ENCODE measurements at places on chromosomes 4 and X.

DNA sequence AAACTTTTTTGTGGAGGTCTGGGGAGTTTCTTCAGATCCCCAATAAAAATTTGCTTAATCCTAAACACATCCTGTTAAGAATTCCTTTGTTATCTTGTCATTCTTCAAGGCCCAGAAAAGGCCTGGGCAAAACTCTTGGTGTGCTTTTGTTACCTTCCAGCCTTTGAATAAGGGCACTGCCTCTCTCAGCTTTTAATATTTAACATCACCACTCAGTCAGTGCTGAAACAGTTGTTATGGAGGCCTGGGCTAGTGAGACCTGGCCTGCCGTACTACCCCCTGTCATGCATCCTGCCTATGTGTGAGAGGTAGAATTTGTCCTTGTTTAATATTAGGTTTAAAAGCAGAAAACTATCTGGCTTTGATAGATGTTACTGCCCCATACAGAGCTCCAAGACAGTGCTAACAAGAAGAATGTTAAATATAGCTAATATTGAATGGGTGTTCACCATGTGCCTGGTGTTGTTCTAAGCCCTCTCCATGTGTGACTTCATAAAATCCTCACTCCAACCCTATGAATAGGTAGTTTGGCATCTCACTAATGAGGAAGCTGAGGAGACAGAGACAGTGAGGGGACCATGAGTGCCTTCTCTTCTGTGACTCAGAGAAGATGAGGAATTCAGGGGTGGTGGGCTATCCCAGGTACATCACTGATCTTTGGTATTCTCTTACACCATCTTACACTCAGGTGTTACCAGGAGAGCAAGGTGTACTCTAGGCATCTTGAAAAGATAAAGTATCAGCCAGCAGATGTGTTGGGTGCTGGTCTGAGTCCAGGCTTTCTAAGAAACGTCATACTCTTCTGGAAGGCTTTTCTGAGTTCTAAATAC is 6.2 kb downstream of the PPP1R2C start:
- no peak for DNase-seq

DNA sequence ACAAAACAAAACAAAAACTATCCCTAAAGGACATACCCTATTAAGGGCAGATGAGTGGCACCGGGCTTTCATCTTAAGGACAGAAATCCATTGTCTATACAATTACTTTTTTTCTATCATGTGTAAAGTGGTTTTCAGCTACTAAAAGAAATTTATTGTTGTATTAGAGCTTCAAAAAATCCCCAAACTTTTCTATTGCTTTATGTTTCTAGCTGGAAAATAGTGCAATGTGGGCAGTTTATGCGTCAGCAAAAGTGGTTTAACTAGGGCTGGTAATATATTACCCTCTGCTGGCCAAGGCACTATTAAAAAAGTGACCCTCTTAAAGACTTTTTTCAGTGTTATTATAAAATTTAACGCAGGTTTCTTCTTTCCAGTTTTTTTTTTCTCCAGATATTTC is 15.5 kb upstream of the GPR82 start:
- DNase-seq: no peak

GRCh38 chrX:20019672-20020365 is 29.0 kb upstream of the BCLAF3 start:
- DNase-seq: no peak

DNA sequence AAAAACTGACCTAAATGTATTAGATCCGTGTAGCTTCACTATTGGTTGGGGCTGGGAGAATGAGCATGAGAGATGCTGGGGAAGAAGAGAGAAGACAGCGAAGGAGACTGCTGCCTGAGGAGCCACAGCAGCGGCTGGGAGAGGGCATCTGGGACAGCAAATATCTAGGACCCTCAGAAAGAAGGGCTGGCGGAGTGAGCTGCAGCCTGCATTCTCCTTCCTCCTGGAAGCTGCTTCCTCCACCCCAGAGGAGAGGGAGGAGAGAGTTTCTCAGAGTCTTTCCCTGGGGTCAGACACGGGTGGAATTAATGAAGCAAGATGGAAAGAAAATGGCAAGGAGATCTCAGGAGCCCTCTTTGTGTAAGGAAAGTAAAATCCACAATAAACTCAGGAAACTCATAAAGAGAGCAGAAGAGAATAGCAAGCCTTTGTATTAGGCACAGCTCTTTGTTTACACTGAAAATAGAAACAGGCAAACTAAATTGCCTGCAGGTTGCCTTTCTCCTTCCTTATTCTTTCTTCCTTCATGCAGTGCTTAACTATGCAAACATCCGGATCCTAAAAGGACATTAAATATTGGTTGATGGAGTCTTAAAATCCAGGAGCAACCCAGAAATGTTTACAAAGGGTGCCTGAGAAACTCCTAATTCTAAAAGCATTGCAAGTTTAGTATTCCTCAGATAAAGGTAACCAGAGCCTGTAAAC is 130.3 kb upstream of the GALNT7 start:
- DNase-seq: no peak

DNA sequence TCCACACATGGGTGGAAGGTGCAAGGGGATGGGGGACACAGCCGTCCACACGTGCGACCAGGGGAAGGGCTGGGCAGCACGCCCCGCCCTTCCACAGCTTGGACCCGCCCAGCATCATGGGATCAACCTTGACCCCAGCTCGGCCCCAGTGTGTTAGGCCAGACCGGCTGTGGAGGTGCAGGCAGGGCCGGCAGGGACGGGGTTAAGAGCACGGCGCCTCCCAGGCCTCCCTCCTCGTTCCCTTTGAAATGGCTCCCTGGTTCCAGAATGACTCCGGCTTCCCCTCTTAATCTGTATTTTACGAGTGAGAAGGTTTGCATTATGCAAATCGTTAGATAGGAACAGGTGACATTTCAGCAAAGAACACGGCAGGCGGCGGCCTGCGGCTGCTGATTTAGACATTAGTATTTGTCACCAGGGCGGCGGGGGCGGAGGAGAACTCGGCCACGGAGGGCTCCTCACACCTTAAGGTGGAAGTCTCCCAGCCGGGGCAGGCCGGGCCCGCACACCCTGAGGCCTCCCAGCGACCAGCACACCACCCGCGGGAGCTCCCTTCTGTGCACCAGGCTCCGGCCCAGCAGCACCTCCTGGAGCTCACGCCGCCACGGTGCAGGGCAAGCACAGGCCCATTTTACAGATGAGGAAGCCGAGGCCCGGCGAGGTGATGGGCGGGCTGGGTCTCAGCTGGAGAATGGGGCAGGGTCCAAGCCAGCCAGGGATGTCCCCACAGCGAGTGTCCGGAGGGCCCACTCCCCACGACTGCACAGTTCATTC is 116.1 kb downstream of the FAM53A start:
- DNase-seq: no peak

DNA sequence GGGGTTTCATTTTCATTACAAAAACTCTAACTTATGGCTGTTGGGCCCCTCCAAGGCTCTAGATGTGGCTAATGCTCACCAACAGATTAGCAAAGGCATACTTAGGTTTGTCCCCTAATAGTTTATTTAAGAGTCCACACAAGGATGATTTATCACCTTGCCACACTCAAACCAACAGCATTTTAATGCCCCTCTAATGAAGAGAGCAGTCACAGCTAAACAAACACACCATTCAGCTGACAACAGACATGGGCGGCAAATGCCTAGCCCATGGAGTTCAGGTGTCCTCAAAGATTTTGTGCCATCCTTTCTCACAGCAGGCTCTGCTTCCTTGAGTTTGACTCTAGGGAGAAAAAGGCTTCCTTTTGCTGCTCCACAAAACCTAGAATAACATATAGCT is 61.8 kb upstream of the CITED1 start:
- DNase-seq: no peak

GRCh38 chr4:153079857-153080391 is 124.3 kb upstream of the TRIM2 start:
- no peak for DNase-seq

GRCh38 chr4:48067536-48067935 is 51.0 kb downstream of the NIPAL1 start:
- DNase-seq: no peak

- DNase-seq: no peak
These were observed 332.4 kb downstream of the BCOR start for GRCh38 chrX:39765327-39765726.

DNA sequence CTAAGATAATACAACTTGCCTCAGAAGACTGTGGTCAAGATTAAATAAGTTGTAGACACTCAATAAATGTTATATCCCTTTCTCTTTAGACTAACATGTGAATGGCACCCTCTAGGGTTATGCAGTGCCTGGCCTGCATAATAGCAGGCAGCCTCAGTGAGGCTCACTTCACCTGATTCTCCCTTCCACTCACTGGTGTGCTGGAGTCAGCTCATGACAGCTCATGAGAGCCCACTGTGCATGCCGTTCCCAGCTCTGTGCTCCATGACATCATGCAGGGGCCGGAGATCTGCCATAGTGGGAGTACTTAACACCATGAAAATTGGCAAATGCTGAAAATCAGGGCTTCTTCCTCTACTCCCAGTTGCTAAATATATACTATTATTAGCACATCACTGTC is 64.5 kb downstream of the TEC start:
- no peak for DNase-seq

GRCh38 chr4:94724016-94724790 is 33.6 kb upstream of the BMPR1B start:
- DNase-seq: no peak

- DNase-seq: no peak
These were observed 167.5 kb upstream of the SLC7A11 start for GRCh38 chr4:138409670-138410069.

DNA sequence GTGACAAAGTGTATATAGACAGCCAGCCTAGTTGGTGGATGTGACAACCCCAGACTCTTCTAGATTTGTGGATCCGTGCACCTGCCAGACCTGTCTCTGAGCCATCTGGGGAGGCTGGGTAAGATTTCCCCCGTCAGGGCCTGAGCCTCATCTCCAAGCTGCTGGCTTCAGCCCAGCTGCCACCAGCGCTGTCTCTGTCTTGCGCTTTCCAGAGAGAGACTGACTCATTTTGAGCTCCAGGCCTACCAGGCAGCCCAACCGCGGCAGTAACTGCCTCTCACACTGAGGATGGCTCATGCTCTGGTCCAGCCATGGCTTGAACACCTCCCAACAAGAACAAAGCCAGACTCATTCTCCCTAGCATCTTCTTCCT is 26.4 kb downstream of the NOP14 start:
- no peak for DNase-seq

- no peak for DNase-seq
These were observed 85.0 kb upstream of the ZNF81 start for GRCh38 chrX:47751670-47752069.

GRCh38 chr4:2084316-2084715 is 25.2 kb downstream of the NAT8L start:
- DNase-seq: no peak

GRCh38 chrX:41025926-41026701 is 59.1 kb upstream of the USP9X start:
- DNase-seq: no peak

DNA sequence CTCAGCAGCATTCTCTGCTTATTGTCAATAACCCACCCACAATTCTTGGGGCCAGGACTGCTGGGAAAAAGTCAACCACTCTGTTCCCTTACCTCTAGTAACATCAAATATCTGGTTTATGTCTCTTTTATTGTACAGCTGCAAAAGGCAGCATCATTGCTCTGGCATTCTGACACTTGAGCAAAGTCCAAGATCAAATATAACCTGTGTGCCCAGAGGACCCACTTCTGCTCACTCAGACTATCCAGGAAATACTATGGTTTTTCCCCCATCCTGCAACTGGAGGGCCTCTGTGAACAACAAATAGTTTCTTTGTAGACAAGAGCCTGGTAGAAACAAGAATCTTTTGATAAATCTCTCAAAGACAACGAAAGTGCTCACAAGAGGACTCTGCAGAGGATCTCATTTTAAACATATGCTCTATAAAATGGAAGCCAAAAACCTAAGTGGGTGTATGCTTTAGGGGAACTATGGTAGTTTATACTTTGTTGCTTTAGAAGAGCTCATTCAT is 154.7 kb downstream of the RAB28 start:
- DNase-seq: no peak

GRCh38 chr4:152115794-152116193 is 355.0 kb upstream of the GATB start:
- no peak for DNase-seq

DNA sequence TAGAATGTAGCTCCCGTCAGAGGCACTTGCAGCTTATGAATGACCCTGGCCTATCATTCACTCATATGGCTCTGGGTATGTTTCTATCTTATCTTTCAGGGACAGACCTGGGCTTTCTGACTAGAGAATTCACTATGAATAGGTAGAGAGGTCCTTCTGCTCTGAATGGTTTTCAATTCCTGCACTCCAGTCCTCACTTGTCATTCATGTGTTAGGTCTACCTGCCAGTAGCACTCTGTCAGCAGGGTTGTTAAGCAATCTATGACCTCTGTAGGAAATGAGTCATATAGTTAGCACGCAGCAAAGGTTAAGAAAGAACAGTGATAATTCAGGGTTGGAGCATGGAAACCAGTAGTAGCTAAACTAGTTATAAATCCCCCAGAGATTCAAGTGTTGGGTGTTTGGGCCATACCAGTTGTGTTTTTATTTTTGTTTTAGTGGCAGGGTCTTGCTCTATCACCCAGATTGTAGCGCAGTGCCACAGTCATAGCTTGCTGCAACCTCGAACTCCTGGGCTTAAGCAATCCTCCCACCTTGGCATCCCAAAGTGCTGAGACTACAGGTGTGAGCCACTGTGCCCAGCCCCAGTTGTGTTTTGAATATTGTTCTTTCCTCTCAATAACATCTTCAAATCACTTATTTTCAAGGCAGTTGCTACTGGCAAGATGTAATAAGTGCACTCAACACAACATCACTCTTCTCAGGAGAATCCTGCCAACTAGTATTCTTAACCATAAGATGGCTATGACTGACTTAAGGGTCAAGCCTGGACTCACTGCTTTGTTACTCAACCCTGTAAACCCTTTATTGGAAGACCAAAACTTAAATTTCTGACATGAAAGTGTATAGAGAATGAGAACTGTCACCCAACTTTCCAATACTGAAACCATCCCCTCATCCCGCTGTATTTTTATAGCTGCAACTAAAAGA is 25.1 kb downstream of the ARL13A start:
- no peak for DNase-seq

DNA sequence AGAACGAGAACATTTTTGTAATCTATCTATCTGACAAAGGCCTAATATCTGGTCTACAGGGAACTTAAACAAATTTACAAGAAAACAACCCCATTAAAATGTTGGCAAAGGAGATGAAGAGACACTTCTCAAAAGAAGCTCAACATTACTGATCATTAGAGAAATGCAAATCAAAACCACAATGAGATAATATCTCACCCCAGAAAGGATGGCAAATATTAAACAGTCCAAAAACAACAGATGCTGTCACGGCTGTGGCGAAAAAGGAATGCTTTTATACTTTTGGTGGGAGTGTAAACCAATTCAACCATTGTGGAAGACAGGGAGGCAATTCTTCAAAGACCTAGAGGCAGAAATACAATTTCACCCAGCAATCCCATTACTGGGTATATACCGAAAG is 2284.8 kb downstream of the ARAP2 start:
- DNase-seq: no peak

DNA sequence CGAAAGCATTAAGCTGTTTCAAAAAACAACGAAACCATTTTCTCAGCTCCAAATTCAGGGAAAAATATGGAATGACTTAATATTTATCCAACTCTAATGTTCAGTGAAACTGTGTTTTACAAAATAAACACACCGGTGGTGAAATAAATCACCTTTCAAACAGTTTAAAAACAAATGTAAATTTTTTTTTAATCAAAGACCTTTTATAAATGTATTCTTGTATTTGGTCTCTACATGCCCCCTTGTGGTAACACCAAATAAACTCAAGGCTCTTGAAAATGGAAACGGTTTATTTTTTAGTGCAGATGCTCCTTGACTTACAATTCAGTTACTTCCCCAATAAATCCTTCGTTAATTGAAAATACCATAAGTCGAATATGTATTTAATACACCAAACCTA is 45.8 kb upstream of the ITM2A start:
- DNase-seq: no peak

- DNase-seq: no peak
These were observed 377.8 kb downstream of the KLHL4 start for GRCh38 chrX:87895421-87895820.

Data from activated CD8-positive, alpha-beta memory T cell treated with anti-CD3 and anti-CD28 coated beads for 4 hours (primary cell).